Sigmoid colon (tissue), 7 donors: ENCODE measurements at places on chromosomes 11 and 22. TPM values are rescaled to one million over a fixed set of nuclear protein-coding genes. Genes with fewer than 3 reads are reported as not detected.

- no peak overlapping the region for H3K27ac ChIP-seq
- no peaks in the 10 kb centered on the region for H3K27me3 ChIP-seq
- no peaks in the 10 kb centered on the region for H3K36me3 ChIP-seq
- H3K4me3 ChIP-seq: no peak overlapping the region
These were observed 7.7 kb upstream of the OR8B12 start for GRCh38 chr11:124551189-124551588.

GRCh38 chr22:44330744-44331660 lies 18.3 kb upstream of the SHISAL1 start:
- H3K4me3 ChIP-seq: peak overlapping the region; percentile 70
- peak; percentile 66 for DNase-seq
- H3K27ac ChIP-seq: peak overlapping the region; percentile 68

GRCh38 chr22:43293259-43293654 lies 49.9 kb downstream of the SCUBE1 start:
- no peaks in the 10 kb centered on the region for H3K27me3 ChIP-seq
- DNase-seq: peak; percentile 90
- H3K36me3 ChIP-seq: no peaks in the 10 kb centered on the region
- H3K4me1 ChIP-seq: peaks cover 32% of the 10 kb centered on the region

SRSF8 gene
- polyA plus RNA-seq: 34.6 TPM

DNA sequence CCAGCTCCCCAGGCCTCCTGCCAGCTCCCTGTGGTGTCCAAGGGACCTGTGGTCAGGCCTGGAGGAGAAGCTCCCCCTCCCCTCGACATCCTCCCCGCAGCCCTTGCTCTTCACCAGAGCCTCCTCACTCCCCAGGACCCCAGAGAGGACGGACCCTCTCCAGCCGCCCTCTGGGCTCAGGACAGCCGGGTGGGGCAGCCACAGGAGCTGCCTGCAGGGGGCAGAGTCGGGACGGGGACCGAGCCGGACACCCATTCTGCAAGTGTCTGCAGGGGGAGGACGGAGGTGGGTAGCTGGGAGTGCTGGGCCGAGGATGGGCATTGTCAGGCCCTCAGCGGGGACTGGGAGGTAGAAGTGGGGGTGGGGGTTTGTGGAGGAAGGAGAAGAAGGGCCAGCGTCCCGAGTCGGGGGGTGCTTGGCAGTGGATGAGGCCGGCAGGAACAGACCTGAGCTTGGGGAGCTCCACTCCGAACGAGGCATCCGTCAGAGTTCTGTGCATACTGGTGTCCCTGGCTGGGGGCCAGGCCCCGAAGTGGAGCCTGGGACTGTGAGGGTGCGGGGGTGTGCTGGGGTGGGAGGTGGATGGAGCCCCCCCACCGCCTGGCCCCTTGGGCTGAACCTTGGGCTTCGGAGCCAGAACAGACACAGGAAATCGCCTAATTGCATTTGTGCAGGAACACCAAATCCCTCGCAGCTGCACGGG lies 15.2 kb downstream of the PRR33 start:
- H3K36me3 ChIP-seq: no peaks in the 10 kb centered on the region
- H3K27me3 ChIP-seq: peaks cover 14% of the 10 kb centered on the region
- peak overlapping the region; percentile 65 for H3K27ac ChIP-seq
- peaks cover 39% of the 10 kb centered on the region for H3K4me1 ChIP-seq

GNG3 gene
- 1.2 TPM for polyA plus RNA-seq

DNA sequence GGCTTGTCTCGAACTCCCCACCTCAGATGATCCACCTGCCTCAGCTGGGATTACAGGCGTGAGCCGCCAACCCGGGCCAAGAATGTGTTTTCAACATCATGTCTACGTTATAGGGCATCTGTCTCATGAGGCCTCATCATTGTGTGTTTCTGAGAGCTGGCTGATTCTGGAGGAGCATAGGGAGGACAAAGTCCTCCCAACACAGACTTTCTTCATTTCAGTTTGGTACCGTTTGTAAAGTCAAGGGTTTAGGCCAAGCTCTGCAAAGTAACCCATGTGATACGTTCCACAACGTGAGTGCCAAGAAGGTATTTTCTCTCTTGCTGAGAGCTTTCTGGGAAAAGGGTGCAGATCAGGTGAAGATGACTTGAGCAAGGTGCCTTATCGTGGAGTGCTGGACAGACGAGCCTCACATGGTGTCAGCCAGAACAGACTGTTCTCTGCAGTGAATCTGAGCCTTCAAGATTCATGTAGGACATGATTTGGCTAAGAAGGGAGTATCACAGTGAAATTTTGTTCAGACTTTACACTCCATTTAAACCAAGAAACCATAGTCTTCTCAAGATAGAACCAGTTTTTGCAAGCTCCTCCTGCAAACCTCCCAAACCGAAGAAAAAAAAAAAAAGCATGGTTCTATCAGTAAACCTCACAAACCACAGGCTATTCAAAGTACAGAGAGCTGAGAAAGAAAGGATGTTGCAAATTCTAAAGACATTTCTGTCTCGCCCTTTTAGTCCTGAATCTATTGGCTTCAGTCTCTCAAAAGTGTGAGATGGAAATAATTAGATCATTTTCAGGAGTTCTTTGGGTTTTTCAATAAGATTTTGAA lies 71.7 kb downstream of the DBX1 start:
- no peak for DNase-seq
- no peak overlapping the region for H3K27ac ChIP-seq
- H3K4me1 ChIP-seq: peaks cover 8% of the 10 kb centered on the region
- no peaks in the 10 kb centered on the region for H3K27me3 ChIP-seq

GRCh38 chr11:121478226-121478894 lies 25.6 kb upstream of the SORL1-AS1 start:
- no peak overlapping the region for H3K4me3 ChIP-seq
- no peak for DNase-seq
- H3K27me3 ChIP-seq: no peaks in the 10 kb centered on the region
- H3K36me3 ChIP-seq: no peaks in the 10 kb centered on the region
- H3K27ac ChIP-seq: no peak overlapping the region

GRCh38 chr11:12114193-12115033 lies 4.0 kb downstream of the MICAL2 start:
- no peaks in the 10 kb centered on the region for H3K36me3 ChIP-seq
- no peak overlapping the region for H3K4me3 ChIP-seq
- no peaks in the 10 kb centered on the region for H3K27me3 ChIP-seq
- H3K27ac ChIP-seq: peak overlapping the region; percentile 98
- H3K4me1 ChIP-seq: peaks cover 69% of the 10 kb centered on the region
- no peak for DNase-seq
